ENCODE measurements at places on chromosomes 13 and 19.

DNA sequence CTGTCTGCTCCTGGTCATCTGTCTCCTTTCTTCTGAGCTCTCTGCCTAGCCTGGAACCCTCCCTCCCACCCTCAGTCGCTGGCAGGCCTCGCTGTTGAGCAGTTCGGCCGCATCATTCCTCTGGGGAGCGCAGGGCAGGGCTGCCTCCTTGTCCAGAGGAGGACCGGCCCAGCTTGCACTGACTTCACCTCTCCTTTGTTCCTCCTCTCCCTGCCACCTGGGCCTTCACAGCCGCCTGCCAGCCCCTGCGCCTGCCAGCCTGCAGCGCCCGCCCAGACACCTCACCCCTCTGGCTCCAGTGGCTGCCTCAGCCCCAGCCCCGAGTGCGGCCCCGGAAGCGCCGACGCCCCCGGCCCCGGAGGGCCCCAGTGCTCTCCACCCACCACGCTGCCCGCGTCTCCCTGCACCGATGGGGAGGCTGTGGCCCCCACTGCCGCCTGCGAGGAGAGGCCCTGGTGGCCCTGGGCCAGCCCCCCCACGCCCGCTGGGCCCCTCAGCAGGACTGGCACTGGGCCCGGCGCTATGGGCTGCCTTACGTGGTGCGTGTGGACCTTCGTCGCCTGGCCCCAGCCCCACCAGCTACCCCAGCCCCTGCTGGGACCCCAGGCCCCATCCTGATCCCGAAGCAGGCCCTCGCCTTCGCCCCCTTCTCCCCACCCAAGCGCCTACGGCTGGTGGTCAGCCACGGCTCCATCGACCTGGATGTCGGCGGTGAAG is 7.2 kb downstream of the KMT5C start:
- no peak for DNase-seq

GRCh38 chr19:48627865-48628314 is 8.6 kb downstream of the SPHK2 start:
- DNase-seq = no peak

DNA sequence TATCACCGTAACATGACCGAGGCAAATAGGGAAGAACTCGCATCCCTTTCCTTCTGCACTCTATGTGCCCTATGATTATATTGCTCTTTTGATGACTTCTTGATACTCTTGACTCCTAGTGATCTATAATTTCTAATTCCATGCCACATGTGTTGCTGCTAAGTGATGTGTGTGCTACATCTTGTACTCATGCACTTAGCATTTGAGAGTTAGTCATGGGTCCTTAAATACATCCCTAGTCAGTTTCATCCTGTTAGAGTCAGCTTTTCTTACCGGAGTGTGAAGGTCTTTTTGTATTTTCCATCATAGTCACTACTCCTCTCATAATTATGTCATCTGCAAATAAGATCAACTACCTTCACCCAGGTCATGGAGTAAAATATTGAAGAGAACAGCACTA is 30.2 kb downstream of the RXFP2 start:
- no peak for DNase-seq

- no peak for DNase-seq
These were observed 2.4 kb downstream of the IZUMO4 start for GRCh38 chr19:2099054-2099501.

DNA sequence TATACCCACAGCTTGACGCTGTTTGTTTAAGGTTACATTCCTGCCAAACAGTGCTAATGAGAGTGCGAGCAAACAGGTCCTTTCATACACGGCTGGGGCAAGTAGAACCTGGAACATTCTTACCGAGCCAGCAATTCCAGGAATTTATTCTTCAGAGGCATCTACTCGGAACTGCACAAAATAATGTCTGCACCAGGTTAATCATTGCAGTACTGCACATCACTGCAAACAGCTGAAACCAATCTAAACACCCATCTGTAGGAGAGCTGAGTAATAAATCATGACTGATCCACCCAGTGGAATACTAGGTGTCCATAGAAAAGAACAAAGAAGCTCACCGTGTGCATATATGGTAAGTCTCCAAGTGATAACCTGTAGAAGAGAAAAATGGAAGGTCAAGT is 1.2 kb upstream of the ZNF579 start:
- no peak for DNase-seq

- DNase-seq = no peak
These were observed 1776.2 kb downstream of the PCDH9 start for GRCh38 chr13:65453982-65454381.

GRCh38 chr13:65642996-65643395 is 1587.1 kb downstream of the PCDH9 start:
- DNase-seq = no peak

GRCh38 chr13:44904967-44905366 is 84.3 kb downstream of the NUFIP1 start:
- no peak for DNase-seq

- DNase-seq = peak; percentile 84
These were observed 6.1 kb downstream of the SLC35E1 start for GRCh38 chr19:16566161-16566560.

- DNase-seq = peak; percentile 85
These were observed at the start of gene SSBP4 for GRCh38 chr19:18419195-18419698. TSS of gene SSBP4 (plus strand) at chr19:18419398. CDS start at chr19:18419649, 251 bp downstream.

DNA sequence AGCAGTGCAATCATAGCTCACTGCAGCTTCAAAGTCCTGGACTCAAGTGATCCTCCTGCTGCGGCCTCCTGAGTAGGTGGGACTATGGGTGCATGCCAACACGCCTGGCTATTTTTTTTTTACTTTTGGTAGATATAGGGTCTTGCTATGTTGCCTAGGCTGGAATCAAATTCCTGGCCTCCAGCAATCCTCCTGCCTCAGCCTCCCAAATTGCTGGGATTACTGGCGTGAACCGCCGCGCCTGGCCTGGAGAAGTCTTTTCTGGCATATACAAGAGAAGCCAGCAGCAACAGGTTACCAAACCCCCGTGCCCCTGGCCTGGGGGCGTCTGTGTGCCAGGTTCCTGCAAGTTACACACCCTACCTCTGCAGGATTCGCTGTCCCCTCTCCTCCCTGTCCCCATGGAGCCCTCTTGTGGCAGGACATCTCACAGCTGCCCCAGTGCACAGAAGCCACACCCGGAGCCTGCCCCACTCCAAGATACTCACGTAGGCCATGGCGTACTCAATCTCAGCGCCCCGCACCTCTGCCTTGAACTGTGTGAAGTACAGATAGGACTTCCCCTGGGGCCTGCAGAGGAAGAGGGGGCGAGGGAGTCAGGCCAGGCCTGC is 9.9 kb downstream of the MYDGF start:
- peak; percentile 27 for DNase-seq

GRCh38 chr13:40792284-40793051 is 3.1 kb downstream of the SLC25A15 start:
- DNase-seq = no peak

DNA sequence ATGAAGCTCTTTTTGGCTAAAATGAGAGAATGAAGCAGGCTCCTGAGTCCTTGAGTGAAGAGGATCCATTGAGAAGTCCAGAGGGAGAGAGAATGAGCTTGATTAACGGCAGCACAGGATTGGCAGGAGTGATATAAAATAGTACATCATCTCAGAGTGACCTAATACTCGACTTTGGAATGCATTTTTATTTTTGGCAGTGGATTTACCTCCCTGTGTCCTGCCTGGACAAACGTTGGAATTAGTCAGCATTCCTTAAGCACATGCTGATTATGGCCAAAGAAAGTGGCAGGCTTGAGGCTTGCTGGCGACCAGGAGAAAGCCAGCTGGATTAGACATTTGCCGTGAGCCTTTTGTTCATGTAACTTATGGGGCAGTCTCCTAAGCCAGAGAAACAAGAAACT is 22.9 kb downstream of the LRCH1 start:
- no peak for DNase-seq

DNA sequence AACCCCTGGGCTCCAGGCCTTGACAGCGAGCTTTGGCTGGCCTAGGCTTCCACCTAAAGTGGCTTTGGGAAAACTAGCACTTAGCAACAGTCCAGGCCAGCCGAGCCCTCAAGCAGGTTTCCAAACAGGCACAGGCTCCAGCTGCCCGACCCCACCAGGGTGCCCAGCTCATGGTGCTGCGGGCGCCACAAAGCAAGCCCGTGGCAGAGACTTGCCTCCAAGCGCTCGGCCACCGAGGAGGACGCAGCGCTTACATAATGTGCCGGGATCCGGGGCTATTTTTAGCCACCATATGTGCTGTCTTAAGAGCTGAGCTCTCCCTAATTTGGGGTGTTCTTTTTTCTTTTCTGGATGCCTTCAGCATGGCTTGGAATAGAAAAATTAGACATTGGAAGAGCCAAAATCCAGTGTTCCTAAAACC is 56.1 kb upstream of the F7 start:
- DNase-seq = no peak

DNA sequence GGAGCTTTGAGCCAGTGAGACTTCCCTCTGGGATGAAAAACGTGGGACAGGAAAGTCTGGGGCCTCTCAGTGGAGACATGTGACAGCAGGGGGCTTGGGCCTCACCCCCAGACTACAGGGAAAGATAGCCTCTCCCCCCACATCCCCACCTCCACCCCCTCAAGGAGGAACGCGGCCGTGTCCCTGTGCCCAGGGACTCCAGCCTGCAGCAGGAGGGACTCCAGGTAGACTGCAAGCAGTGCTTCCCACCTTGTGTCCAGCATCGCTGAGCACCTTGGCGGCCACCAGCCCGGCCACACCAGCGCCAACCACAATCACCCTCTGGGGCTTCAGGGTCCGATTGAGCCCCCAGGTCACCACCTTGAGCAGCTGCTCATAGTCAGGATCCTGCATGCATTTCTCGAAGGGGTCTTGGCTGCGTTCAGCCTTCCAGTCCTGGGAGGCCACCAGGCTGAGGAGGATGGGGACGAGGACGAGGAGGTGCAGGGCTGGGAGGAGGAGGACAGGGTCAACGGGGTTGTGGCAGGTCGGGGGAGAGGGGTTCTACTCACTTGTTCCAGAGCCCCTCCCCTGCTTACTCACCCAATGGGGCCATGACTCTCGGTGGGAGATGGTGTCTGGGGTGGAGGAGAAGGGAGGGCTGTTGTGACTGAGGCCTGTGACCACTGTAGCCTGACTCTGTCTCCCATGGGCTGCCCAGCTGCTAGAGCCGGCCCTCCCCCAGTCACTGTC is 955 bp downstream of the IL4I1 start:
- DNase-seq = no peak

GRCh38 chr19:46299004-46299509 is 2.2 kb downstream of the HIF3A start:
- DNase-seq = no peak

DNA sequence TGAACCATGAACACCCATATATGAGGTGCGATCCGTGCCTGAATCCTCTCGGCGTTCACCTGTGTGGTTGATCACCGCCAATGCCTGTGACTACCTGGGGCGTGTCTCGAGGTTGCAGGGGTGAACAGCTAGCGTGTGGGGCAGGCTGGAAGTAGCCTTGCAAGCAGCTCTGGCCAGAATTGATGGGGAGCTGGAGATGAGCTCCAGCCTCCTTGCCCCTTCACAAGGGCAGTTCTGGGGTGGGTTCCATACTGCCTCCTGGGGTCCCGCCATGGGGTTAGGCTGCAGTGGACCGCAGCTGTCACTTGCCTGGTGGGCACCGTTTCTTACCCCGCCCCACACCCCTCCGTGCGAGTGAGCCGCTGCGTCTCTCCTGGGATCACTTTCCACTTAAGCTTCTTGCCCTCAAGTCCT is 154.5 kb upstream of the SOX1 start:
- no peak for DNase-seq

DNA sequence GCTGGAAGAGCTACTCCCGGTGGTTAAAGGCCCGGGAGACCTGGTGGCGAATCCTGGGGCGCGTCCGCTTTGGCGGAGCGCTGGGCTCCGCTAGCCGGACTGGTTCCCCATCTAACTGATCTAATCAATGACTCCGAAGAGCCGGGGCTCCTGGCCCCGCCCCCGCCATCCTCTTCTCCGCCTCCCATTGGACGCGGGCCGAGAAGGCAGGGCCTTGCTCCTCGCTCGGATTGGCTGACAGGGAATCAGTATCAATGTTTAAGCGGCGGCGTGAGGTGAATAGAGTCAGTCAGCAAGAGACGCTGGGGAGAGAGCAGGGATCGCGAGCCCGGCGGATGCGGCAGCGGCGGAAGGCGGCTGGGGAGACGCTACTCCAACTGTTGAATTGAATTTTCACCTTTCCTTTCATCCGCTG is 1.7 kb upstream of the PCDH17 start:
- peak; percentile 56 for DNase-seq

DNA sequence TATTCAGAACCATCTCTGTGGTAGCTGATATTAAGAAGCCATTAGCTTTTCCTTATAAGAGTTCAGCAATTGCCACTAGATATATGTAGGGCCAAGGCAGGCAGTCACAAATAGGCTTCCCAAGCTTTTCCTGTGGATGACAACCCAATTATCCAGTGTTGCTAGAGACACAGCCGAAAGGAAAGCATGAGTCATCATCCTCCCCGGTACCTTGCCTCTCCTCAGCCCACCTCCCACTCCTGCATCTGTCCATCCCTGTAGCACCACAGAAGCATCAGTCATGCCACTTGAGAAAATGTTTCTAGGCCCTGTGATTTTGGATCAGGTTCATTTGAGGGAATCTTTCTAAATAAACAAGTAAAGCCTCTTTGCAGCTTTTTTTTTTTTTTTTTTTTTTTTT is 204.3 kb downstream of the DNAJC15 start:
- DNase-seq = no peak

GRCh38 chr19:38664503-38665211 is 17.2 kb downstream of the ACTN4 start:
- DNase-seq = no peak

- DNase-seq = no peak
These were observed 23.6 kb downstream of the LYL1 start for GRCh38 chr19:13078897-13079541.

GRCh38 chr19:39382991-39383828 is 7.7 kb downstream of the PAF1 start:
- DNase-seq = no peak

DNA sequence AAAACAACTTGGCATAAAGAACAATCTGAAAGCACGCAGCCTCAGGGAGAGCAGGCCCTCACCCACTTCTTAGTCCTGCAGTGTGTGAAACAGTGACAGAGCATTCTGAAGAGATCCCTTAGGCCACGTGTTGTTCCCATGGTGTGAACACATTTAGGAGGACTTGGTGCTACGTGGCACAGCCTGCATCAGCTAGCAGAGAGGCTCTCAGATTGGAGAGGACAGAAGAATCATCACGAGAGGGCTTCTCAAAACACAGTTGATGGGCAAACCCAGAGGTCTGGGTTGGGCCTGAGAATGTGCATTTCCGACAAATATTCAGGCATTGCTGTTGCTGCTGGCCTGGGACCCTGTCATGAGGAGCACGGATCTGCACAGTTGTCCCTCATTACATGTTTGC is 26.1 kb upstream of the TFDP1 start:
- DNase-seq = no peak

- no peak for DNase-seq
These were observed 1.5 kb downstream of the KIR2DL3 start for GRCh38 chr19:54739587-54740497.

DNA sequence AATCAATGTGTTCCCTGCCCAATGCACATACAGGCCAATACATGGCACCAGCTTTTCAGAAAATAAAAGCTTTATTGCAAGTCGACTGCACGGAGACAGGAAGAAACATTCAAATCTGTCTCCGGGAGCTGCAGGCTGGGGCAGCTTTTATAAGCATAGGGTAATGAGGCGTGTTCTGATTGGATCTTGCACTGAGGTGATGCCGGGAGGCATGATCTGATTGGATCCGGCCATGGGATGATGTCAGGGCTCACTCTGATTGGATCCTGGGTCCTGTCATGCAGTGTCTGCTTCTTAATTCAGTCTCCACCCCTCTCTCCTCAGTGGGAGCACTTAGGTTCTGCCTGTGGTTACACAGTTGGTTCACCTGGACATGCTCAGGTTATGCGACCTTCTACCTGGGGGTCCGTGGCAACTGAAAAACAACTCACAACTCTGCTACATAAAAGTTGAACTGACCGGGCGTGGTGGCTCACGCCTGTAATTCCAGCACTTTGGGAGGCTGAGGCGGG is 11.8 kb upstream of the FBN3 start:
- DNase-seq = peak; percentile 52

- no peak for DNase-seq
These were observed 41.2 kb upstream of the KCTD4 start for GRCh38 chr13:45242070-45242469.
